ENCODE measurements at places on chromosomes 2 and 18.

- no peak for DNase-seq
These were observed 895.1 kb upstream of the CELF4 start for GRCh38 chr18:38460657-38461056.

DNA sequence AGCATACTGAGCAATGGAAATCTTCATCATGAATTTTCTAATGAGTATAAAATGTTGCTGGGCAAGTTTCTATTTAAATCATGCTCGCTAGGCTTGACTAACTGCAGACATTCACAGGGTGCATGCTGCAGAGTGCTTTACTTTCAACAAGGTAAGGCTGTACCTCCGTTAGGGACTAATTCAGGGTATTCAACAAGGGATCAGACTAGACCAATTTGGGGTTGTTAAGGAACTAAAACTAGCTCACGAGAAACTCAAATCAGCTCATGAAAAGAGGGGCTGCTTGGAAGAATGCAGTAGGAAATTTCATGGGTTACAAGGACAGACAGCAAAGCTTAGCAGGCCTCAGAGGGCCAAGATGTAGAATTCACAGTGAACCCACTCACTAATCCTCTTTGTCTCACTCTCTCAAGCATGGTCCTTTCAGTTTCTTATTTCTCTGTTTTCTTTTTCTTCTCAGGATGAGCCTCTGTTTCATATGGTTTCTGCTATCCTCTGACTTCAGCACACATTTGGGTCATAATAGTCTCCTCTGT lies 2.2 kb downstream of the MYO3B start:
- no peak for DNase-seq

DNA sequence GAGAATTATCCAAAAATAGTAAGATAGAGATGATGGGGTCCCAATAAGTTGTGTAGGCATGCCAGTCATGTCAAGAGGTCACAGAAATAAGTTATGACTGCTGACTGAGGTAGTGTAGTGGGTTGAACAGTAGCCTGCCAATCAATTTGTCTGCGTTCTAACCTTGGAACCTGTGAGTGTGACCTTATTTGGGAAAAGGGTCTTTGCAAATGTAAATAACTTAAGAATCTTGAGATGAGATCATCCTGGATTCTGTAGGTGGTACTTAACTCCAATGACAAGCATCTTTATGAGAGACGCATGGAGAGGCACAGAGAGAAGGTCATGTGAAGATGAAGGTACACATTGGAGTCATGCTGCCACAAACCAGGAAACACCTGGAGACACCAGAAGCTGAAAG lies 31.0 kb downstream of the ACVR1 start:
- DNase-seq: no peak

DNA sequence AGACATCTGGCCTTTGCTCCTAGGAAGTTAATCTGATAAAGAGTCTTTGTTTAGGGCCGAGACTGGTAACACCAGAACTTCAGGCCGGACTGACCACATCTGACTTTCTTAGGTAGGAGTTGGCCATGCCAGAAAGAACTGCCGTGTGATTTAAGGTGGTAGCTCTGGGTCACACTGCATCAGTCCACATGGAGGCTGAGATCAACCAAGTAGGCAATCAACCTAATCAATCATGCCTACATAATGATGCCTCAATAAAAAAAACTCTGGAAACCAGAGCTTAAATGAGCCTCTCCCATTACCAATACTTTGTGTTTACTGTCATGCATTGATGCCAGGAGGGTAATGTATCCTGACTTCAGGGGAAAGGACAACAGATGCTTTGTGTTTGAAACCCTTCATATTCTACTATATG lies 44.1 kb upstream of the ORC2 start:
- peak; percentile 8 for DNase-seq

GRCh38 chr2:64654063-64654811 lies 524 bp upstream of the SERTAD2 start:
- DNase-seq: peak; percentile 85

- peak; percentile 36 for DNase-seq
These were observed 714 bp downstream of the RPIA start for GRCh38 chr2:88692187-88692586.

- DNase-seq: no peak
These were observed 302.3 kb upstream of the FANCL start for GRCh38 chr2:58543442-58543841.

GRCh38 chr2:184359379-184359778 lies 238.9 kb upstream of the ZNF804A start:
- DNase-seq: no peak

Data from ELF-1 (cell line).